ENCODE measurements at places on chromosomes 7 and 10.

GRCh38 chr10:21742740-21743412 lies 208.8 kb downstream of the MLLT10 start:
- no peak for DNase-seq

- peak; percentile 90 for DNase-seq
Observed at GRCh38 chr10:29735628-29736365, 101.0 kb upstream of the SVIL start.

GRCh38 chr10:61822781-61823230 lies 78.7 kb upstream of the ARID5B start:
- DNase-seq, result no peak

- no peak for DNase-seq
Observed at GRCh38 chr7:96531331-96531730, 178.3 kb downstream of the SEM1 start.

All from activated CD8-positive, alpha-beta memory T cell treated with anti-CD3 and anti-CD28 coated beads, Interleukin-2, amount 50 U/mL, for 4 hours (primary cell).